ENCODE measurements at places on chromosomes 4 and X.
A peak's percentile ranks its signal among the peaks of the same experiment; 100 is the strongest.

DNA sequence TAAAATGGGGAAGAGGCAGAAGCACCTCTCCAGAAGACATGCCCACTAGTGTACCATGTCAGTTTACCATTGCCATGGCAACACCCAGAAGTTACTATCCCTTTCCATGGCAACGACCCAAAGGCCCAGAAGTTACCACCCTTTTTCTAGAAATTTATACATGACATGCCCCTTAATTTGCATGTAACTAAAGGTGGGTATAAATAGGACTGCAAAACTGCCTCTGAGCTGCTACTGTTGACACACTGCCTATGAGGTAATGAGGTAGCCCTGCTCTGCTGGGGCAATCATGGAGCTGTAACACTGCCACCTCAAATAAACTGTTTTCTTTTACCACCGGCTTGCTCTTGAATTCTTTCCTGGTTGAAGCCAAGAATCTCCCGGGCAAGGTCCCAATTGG is 13.9 kb upstream of the BEX4 start:
- no peak for DNase-seq

- DNase-seq: no peak
These were observed 877 bp downstream of the JAKMIP1 start for GRCh38 chr4:6199422-6199921.

DNA sequence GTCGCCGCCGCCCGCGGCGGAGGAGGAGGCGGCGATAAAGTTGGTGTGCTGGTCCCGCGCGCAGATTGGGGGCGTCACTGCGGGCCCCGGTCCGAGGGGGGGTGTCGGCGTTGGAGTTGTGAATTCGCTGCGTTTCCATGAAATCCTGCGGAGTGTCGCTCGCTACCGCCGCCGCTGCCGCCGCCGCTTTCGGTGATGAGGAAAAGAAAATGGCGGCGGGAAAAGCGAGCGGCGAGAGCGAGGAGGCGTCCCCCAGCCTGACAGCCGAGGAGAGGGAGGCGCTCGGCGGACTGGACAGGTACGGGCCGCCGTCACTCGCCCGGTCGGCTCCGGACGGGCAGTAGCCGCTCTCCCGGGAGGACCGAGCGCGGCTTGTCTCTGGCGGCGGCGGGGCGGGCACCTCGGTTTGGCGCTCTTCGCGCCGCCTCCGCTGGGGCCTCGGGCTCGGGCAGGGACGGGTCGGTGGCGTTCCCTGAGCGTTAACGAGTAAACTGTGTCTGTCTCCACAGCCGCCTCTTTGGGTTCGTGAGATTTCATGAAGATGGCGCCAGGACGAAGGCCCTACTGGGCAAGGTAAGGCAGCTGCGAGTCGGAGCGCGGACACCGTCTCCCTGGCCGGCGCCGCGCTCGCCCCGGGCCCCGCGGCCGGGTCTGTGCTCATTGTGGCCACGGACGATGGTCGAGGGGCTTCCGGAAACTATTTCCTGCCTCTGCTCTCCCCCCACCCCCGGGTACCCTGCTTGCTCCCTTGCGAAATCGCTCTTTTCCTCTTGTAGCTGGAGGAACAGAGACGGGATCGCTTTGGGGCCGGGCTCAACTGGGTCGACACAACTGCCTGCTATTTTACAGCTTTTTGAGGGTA is 658 bp downstream of the KDM6A start:
- peak; percentile 28 for DNase-seq

GRCh38 chr4:122766950-122767349 is 34.4 kb downstream of the BBS12 start:
- DNase-seq: no peak

- no peak for DNase-seq
These were observed 87.2 kb downstream of the MAOA start for GRCh38 chrX:43743100-43743822.

GRCh38 chr4:183875251-183875825 is 29.8 kb upstream of the STOX2 start:
- DNase-seq: no peak

GRCh38 chr4:7501314-7501713 is 66.6 kb upstream of the PSAPL1 start:
- no peak for DNase-seq

- DNase-seq: no peak
These were observed 3.5 kb downstream of the RTL3 start for GRCh38 chrX:78655642-78656041.

DNA sequence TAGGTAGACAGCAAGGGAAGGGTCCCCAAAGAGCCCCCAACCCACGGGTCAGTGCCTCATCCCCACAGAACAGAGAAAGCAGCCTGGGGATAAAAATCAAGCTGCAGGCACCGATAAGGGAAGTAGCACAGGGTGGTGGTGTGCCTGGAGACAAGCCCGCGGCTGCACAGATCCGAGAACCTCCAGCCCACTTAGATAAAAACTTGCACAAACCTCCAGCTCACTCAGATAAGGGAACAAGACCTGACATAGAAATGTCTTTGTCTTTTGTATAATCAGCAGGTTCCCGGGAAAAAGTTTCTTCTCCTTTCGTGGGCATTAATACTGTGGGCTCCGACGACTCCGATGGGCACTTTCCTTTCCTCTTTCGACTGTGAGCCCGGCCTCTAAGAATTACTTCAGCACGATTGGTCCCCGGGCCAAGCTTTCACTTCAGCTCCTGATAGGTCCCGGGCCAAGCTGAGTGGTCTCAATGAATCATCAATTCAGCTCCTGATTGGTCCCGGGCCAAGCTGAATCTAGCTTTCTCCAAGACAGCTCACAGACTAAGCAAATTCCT is 32.4 kb downstream of the PRDX4 start:
- DNase-seq: no peak

DNA sequence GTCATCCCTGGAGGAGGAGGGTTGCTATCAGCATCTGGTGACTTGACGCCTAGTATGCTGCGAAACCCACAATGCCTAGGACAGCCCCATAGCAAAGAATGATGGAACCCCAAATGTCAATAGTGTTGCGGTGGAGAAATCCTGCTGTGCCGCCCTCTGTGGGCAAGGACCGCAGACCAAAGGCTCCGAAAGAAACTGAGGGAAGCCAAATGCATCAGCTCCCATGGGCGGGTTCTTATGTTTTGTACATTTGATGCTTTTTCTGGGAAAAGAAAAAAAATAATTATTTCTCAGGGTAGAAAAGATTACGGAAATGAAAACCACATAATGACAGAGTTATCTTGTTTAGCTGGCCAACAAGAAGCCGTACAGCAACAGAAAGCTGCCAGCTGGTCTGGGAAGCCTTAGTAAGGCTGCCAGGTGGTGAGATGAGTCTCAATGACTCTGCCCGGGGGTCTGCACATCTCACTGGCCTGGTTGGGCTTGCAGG is 95.0 kb upstream of the TBL1X start:
- DNase-seq: no peak

- no peak for DNase-seq
These were observed 270.6 kb downstream of the FBXO8 start for GRCh38 chr4:174012886-174013259.

- no peak for DNase-seq
These were observed 12.0 kb downstream of the EREG start for GRCh38 chr4:74376888-74377483.

DNA sequence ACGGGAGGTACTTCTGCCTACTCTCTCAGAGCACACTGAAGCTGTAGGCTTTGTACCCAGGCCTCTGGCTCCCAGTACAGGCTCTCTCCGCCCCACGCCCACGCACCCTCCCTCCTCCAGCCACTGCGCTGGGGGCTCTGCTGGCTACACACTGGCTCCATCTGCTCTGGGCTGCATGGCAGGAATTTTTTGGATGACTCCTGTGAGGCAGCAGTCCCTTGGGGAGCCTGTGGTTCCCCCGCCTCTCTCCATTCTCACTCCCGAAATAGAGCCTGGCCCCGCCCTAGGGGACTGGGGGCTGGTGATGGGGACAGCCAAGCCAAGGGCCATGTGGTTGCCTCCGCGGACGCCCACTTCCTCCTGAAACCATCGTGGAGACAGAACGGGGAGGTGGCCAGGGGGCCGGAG is 58.1 kb upstream of the ADRA2C start:
- no peak for DNase-seq

- no peak for DNase-seq
These were observed 5.8 kb downstream of the PYURF start for GRCh38 chr4:88517825-88518224.

DNA sequence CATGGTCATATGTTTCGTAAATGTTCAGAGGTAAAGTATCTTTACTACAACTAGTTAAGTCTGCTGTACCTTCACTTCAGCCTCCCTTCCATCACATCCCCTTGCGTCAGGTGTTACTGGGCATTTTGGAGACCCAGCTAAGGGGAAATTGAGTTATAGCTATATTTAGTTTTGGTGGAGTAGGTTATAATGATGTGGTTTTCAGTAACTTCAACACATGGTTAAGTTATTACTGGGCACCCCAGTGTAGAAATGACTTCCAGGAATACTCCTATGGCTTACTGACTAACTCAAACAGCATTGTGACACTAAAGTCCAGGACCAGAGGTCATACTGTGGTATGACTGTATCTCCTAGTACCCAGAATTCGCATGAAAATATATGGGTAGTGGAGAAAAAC is 23.4 kb upstream of the ACSL1 start:
- no peak for DNase-seq

All from activated CD4-positive, CD25-positive, alpha-beta regulatory T cell (primary cell).